ENCODE measurements at places on chromosomes 1 and 21. TPM values are rescaled to one million over a fixed set of nuclear protein-coding genes. Genes with fewer than 3 reads are reported as not detected.

GRCh38 chr1:181013144-181013543, 9.5 kb downstream of the STX6 start:
- no peak for DNase-seq

DNA sequence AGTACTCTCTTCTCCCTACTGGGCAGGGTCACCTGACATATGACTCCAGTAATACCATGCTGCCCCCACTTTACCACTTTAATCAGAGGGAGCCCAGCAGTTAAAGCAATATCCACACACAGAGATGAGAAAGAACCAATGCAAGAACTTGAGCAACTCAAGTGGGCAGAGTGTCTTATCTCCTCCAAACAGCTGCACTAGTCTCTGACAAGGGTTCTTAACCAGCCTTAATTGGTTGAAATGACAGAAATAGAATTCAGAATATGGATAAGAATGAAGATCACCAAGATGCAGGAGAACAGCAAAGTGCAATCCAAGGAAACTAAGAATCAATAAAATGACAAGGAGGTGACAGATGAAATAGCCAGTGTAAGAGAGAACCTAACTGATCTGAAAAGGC, 91.0 kb downstream of the KCNT2 start:
- DNase-seq, result no peak

DNA sequence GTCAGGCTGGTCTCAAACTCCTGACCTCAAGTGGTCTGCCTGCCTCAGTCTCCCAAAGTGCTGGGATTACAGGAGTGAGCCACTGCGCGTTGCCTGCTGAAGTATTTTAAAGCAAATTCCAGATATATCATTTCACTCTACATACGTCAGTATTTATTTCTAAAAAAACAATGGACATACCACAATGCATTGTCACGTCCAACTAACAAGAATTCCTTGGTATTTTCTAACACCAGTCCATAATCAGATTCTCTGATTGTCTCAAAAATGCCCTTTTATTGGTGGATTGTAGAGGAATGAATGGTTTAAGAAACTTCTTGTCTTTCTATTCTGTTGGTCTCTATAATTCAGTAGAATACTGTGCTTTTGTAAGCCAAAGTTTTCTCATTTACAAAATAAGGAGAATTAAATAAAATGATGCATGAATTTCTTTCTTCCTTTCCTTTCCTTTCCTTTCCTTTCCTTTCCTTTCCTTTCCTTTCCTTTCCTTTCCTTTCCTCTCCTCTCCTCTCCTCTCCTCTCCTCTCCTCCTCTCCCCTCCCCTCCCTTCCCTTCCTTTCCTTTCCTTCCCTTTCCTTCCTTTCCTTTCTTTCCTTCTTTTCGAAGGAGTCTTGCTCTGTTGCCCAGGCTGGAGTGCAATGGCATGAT, 55.8 kb downstream of the VPS13D start:
- DNase-seq, result no peak

DNA sequence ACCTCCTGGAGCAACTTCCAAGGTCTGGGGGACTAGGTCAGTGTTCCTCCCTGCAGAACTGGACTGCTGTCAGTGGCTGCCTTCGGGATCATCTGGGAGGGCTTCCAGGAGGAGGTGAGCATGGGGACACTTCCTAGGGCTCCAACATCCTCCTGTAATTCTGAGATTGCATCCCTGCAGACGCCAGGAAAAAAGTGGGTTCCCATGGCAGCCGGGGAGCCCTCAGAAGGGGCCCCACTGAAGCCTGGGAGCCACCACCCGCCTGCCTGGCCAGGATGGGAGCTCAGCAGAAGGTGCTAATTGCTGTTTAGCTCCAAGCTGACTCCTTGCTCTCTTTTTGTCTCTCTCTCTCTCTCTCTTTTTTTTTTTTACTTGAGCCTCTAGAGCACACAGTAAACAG, 16.1 kb upstream of the ARF1 start:
- DNase-seq, result peak; percentile 49

DNA sequence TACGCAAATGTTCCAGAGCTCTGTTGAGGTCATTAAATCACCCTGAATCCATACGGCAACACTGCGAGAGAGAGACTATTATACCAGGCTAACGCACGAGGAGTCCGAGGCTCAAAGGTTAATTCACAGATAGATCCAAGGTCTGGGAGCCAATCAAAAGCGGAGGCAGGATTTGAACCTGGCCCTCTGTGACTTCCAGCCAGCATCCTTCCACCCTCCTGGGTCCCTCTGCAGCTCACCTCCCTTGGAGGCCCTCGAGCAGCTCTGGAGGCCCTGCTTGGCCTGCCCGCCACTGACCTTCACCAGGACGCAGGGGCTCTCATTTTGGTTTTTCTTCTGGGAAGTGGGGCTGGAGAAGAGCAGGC, 42.1 kb downstream of the KIAA1614 start:
- DNase-seq, result peak; percentile 70

GRCh38 chr1:36304521-36304920, 1.6 kb upstream of the SH3D21 start:
- no peak for DNase-seq

GRCh38 chr1:46816930-46817329, 18.1 kb downstream of the CYP4B1 start:
- DNase-seq, result no peak

DNA sequence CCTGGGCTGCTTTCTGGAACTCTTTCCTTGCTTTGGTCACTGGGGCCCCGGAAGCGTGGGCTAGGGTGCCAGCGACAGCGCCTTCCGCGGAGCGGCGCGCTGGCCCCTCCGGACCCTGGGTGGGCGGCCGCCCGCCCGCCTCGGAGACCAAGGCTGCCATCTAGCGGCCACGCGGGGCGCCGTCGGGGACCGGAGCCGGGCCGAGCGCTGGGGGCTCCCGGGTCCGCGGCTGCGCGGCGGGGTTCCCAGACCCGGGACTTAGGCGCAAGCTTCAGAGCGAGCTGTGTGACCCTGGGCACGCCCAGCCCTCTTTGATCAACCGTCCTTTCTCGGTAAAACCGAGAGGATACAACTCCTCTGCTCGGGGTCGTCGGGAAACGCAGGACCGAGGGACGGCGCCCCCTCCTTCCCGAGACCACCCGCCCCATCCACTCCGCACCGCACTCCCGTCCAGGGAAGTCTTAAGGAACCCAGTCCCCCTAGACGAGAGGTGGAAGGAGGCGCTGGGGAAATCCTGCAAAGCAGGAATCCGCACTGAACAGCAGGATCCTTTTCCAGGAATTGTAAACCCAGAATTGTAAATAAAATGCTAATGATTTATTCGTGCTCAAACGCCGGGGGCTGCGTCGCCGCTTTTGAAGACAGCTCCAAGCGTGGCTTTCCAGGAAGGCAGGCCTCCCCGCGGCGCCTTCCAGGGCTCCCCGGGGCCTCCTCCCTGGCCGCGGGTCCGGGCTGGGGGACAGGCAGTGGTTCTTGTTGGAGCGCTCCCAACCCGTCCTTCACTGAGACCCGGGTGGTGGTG, 41.2 kb downstream of the RRAGC start:
- DNase-seq, result no peak

GRCh38 chr1:94660258-94660657, 118.7 kb upstream of the F3 start:
- DNase-seq, result no peak

GRCh38 chr1:27436204-27437159, 44.1 kb downstream of the GPR3 start:
- DNase-seq, result no peak

DNA sequence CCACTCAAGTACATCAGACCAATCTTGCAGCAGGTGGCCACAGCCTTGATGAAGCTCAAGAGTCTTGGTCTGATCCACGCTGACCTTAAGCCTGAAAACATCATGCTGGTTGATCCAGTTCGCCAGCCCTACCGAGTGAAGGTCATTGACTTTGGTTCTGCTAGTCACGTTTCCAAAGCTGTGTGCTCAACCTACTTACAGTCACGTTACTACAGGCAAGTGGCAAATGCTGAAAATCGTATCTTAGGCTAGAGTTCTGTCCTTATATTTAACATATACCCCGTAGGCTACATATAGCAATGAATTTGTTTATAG, 12.1 kb downstream of the HIPK1 start:
- no peak for DNase-seq

- DNase-seq, result no peak
Observed at GRCh38 chr1:245684571-245684970, 529.8 kb downstream of the KIF26B start.

- DNase-seq, result no peak
Observed at GRCh38 chr1:28976248-28976647, 61.9 kb downstream of the EPB41 start.

DNA sequence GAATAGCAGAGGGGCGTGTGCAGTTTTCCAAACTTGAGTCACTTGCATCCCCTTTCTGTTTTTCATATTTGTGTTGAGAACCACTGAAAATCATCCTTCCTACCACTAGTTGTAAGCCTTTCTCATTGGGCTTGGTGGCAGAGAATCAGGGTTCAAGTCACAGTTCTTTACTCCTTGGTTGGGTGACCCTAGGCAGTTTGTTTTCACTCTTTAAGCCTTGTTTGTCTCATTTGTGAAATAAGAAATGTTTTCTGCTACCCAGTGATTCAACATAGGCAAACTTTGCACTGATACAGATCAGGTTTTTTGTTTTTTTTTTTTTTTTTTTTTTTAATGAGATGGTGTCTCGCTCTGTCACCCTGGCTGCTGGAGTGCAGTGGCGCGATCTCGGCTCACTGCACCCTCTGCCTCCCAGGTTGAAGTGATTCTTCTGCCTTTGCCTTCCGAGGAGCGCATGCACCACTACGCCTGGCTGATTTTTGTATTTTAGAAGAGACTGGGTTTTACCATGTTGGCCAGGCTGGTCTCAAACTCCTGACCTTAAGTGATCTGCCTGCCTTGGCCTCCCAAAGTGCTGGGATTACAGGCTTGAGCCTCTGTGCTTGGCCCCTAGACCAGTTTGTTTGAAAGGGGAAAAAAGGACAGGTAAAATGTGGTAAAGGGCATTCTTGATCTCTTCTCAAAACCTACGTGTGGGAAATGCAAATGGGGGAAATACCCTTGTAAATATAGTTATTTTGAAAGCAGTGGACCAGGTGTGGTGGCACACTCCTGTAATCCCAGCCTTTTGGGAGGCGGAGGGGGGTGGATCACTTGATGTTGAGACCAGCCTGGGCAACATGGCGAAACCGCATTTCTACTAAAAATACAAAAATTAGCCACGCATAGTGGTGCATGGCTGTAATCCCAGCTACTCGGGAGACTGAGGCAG, 3.2 kb downstream of the CLIC4 start:
- no peak for DNase-seq

GRCh38 chr1:198529414-198529813, 11.1 kb downstream of the ATP6V1G3 start:
- no peak for DNase-seq

GRCh38 chr1:38953433-38953860, 11.8 kb upstream of the RHBDL2 start:
- no peak for DNase-seq

- no peak for DNase-seq
Observed at GRCh38 chr1:3579626-3580025, 31.7 kb downstream of the MEGF6 start.

- DNase-seq, result no peak
Observed at GRCh38 chr1:213003256-213003655, 12.4 kb downstream of the ANGEL2 start.

DNA sequence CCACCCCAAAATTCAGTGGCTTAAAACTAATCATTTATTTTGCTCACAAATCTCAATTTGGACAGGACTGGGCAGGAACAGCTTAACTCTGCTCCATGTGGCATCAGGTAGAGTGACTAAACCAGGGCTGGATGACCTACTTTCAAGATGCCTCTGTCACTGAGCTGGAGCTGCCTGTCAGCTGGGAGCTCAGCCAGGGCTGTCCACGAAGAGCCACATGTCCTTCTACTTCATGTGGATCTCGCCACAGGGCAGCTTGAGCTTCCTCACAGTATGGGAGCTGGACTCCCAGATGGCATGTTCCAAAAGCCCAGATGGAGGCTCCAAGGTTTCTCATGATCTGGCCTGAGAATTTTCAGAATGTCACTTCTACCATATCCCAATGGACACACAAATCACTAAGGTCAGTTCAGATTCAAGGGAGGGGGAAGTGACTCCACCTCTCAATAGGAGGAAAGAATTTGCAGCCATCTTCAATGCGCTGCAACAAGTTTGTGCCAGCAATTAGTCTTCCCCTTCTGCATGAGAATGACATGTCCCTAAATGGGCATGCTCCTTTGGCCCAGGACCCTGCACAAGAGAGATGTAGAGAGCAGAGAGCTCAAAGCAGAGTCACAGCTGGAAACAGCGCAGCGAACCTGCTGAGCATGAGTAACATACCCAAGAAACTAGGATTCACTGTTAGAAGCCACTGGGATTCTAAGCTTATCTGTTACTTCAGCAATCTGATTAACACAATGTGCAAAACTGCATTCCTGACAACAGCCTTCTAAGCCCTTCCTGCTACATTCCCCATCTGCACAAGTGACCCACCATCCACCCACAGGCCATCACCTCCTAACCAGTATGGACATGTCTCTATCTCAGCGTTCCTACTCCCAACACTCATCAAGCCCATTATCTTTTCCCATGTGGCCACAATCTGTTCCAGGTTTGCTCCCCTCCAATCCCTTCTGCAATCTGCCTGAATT, 17.0 kb downstream of the HLCS start:
- no peak for DNase-seq

- DNase-seq, result no peak
Observed at GRCh38 chr1:226825037-226825745, 45.2 kb upstream of the PSEN2 start.

- DNase-seq, result peak; percentile 90
Observed at GRCh38 chr1:67850611-67851075, 17.4 kb upstream of the GNG12 start.

DNA sequence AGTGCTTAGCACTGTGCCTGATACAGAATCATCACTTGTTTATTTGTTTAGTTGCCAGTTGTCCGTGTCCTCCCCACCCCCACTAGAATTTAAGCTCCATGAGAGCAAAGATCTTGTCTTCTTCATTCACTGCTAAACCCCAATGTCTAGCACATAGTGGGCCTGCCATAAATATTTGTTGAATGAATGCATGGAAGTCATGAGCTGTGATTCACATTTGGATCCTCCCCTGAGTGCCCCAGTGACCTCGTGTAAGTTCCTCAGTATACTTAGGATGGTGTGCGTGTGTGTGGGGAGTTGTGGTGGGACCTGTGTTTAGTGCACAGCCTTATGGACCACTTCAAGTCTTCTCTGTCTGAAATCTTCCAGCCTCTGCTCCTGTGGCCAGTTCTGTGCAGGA, 23.1 kb downstream of the IER5 start:
- no peak for DNase-seq

FBLIM1 gene
- 328 TPM for total RNA-seq

WNT2B gene
- 3.2 TPM for total RNA-seq

MYBPHL gene
- not detected for total RNA-seq

TFAP2E gene
- 0.81 TPM for total RNA-seq

SLC1A7 gene
- 1.7 TPM for total RNA-seq

KRTAP12-2 gene
- not detected for total RNA-seq

ATP6V1G3 gene
- not detected for total RNA-seq

Data from posterior vena cava (tissue), 2 donors.